Stimulated activated CD8-positive, alpha-beta memory T cell treated with anti-CD3 and anti-CD28 coated beads, Interleukin-15, amount 100 ng/mL, for 4 hours (primary cell): ENCODE measurements at places on chromosomes 4 and X.

DNA sequence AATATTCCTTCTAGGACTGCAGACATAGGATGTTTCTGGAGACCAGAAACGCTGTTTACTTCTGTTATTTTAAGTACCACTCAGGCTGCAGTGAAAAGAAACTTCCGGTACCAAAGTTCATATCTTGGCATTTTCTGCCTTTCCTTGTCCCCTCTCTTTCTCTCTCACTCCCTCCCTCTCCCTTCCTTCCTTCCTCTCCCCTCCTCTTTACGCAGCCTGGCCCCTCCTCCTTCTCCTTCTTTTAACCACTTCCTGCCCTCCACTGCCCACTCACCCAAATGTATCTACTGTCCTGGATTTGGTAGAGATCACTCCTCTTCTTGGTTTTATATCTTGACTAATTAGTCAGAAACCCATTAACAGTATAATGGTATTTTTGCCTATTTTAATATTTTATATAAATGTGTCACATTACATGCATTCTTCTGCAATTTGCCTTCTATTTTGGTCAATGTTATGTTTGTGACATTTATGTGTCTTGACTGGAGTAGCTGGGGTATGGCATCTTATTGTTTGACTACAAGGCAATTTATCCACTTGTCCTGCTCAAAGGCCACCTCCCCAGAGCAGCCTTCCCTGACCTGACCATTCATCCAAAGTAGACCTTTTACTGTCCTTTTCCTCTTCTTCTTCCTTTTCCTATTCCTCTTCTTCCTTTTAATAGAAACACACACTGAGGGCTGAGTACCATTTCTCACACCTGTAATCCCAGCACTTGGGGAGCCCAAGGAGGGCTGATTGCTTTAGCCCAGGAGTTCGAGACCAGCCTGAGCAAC is 56.9 kb downstream of the BCOR start:
- no peak for DNase-seq

GRCh38 chrX:105515561-105515960 is 295.1 kb upstream of the TEX13A start:
- no peak for DNase-seq

- no peak for DNase-seq
These were observed 58.0 kb upstream of the H2AZ1 start for GRCh38 chr4:100008048-100008447.

DNA sequence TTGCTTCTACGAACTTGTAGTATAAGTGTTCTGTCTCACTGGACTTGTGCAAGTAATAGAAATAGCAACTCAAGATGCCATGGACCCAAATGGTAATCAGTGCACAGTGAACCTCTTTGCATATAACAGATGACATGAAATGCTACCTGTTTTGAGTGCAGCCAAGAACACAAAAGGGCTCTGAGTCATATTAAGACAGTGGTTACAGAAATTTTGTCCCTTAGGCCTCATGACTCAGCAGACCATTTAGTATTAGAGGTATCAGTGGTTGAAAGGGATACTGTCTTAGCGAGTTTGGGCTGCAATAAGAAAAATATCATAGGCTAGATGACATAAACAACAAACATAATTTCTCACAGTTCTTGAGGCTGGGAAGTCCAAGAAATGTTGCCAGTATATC is 502.9 kb upstream of the PCDH10 start:
- no peak for DNase-seq

- DNase-seq = no peak
These were observed 53.7 kb upstream of the RBPJ start for GRCh38 chr4:26267087-26267486.

- DNase-seq = no peak
These were observed 18.6 kb downstream of the TRIM2 start for GRCh38 chr4:153222707-153223426.

- no peak for DNase-seq
These were observed 281.9 kb upstream of the MAD2L1 start for GRCh38 chr4:120348521-120348920.

DNA sequence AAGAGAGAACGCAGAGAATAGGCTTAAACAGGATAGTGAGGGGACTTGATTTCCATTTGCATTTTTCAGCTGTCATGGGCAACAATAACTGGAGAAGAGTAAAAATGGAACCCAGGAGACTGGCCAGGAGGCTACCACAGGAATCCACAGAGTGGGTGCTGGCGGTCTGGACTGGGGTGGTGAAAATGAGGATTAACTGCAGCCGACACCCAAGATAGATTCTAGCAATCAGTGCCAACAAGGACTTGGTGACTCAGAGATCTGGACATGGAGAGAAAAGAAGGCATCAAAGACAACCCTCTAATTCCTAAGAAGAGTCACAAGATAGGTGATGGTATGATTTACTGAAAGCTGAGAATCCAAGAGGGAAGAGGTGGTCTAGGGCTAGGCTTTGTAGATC is 102.8 kb downstream of the ATP8A1 start:
- no peak for DNase-seq

- DNase-seq = no peak
These were observed 2.8 kb upstream of the LAP3 start for GRCh38 chr4:17574206-17574605.

GRCh38 chrX:135528756-135529155 is 8.3 kb downstream of the INTS6L start:
- no peak for DNase-seq

DNA sequence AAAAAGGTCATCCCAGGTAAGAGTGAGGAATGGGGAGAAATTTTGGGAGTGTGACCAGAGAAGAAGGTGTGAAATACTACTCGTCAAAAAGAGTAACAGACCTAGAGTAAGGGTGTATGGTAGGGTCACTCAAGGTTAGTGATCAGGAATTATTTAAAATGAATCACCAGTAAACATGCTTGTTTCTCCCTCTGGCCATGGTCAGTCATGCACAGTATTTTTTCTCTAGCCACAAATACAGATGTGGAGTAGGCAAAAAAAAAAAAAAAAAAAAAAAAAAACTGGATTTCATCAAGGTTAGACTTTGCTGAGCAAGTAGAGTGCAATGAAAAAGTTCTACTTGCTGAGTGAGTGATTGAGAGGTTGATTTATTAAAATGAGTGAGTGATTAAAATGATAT is 34.2 kb upstream of the SLIT2 start:
- no peak for DNase-seq

GRCh38 chr4:173522160-173522950 is 7.7 kb downstream of the HAND2 start:
- no peak for DNase-seq

DNA sequence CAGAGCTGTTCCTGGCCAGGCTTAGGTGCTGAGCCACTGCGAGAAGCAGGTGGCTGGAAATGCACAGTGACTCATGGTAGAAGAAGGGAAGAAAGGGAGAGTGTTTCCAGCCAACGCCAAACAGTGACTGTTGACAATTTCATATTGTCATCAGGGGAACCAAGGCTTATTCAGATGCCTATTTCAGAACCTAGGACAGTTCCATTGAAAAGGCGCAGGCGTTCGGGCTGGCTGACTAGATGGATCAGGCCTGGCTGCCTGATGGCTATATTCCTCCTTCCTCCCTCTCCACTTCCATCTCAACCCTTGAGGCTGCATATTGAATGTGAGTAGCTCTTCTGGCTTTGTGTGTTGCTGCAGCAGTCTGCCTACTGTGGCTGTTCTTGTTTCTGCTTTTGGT is 73.0 kb upstream of the FRMPD4 start:
- DNase-seq = no peak

DNA sequence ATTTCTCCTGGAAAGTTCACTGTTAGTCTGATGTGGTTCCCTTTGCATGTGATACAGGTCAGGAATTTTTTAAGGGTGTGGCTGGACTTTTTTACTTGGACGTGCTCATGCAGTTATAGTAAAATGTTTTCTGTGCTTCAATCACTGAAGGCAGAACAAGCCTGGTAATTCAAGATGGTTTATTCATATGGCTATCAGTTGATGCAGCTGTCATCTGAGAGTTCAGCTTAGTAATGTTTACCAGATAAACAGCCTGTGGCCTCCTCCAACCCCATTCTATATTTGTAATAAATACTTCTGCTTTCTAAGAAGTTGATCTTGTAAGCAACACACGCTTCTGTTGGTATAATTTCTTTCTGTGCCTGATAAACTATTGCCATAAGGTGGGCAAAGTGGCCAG is 2105.9 kb downstream of the ARAP2 start:
- no peak for DNase-seq

DNA sequence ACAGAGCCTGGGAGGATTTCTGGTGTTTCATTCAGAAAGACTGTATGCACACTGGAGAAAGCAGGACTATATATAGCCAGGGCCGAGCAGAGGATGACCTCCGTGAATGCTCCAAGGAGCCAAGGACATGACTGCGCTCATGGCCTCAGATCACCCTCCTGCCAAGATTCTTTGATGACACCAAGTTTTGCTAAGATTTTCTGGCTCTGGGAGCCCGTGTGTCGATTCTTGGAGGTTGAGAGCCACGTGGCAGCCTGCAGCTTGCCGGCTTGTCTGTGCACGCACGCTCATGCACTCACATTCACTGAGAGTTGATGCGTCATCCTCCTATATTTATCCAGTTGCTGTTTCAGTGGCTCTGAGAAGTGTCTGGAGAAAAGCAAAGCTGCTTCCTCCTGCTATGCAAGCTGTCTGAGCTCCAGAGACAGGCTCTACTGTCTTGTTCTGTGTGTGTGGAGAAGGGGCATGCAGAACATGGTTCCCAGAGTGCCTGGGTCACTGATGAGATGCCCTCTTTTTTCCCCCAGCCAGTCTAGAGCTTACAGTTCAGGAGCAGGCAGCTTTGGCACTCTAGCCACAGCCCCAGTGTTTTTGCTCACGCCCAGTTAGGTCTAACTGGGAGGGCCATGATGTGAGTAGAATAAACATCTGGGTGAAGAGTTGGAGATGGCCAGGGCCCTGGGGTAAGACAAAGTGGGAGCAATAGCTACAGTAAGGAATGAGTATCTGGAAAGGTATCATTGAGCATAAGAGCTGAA is 64.9 kb upstream of the SCOC start:
- DNase-seq = no peak

GRCh38 chr4:181538431-181538830 is 704.8 kb upstream of the TENM3 start:
- DNase-seq = no peak

DNA sequence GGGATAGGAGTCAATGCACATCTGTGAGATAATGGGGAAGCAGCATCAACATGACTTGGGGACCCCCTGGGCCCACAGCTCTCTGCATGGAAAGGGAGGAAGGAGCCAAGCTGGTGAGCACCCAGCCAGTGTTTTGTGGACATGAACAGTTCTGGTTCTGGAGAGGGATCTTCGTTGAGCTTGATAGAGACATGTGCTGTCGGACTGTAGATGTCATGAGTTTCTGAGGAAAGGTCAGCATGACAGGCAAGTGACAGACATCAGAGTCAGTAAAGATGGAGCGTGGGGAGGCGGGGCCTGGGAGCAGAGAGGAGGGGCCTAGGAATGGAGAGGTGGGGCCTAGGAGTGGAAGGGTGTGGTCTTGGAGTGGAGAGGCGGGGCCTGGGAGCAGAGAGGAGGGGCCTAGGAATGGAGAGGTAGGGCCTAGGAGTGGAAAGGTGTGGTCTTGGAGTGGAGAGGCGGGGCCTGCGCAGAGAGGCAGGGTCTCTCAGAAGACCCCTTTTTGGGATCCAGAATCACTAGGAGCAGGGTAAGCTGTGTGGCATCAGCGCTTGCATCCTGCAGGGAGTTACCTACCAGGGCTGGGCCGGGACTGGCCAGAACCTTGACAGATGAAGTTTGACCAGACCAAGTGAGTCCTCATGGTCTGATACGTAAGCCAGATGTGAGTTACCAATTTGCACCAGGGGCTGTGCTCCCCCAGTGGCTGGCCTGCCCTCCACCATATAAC is 33.7 kb downstream of the PIGG start:
- DNase-seq = no peak

DNA sequence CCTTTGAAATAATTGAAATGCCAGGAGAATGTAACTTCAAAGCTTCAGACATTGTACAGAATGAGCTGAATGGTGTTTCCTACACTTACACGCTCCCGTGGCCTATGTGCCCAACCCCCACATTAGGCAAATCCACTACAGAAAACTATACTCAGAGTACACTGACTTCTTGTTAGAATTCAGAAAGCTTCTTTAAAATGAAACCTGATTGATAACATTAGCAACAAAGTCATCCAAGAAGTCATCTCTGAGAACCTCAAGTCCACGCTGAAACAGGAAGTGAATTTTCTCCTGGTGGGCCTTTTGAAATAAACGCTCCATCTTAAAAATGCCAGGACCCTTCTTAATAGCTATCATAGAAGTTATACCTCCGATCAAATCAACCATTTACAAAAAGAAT is 136.3 kb downstream of the TSPAN5 start:
- DNase-seq = no peak
